Stimulated activated CD4-positive, alpha-beta T cell treated with anti-CD3 and anti-CD28 coated beads, Interleukin-4, amount 100 ng/mL, for 4 hours (primary cell): ENCODE measurements at places on chromosomes 4 and X.

DNA sequence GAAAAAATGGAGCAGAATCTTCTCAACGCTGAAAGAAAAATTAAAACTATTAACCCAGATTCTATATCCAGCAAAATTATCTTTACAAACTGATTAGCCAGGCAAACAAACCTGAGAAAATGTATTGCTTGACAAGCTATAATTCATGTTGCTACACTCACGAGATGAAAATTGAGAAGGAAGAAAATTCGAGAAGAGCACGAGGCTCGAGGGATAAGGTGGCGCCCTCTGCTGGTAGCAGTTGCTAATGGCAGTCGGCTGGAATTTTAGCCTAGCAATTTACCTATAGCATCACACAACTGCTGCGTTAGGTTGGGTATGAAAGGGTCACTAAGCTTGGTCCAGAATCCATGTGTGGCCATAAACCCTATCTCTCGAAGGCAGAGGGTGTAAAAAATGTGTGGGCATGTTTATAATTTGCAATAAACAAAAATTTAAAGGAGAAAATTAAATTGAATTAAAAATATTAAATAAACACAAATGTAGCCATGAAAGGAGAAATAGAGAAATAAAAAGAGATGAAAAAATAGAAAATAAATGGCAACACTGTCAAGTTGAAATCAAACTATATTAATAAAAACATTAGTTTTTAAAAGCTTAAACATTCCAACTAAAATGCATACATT is 126.6 kb downstream of the PPP4R3C start:
- DNase-seq = no peak

- DNase-seq = no peak
Observed at GRCh38 chr4:25441519-25442117, 64.6 kb downstream of the ANAPC4 start.

- no peak for DNase-seq
Observed at GRCh38 chrX:30657196-30658161, 4.3 kb downstream of the GK start.

DNA sequence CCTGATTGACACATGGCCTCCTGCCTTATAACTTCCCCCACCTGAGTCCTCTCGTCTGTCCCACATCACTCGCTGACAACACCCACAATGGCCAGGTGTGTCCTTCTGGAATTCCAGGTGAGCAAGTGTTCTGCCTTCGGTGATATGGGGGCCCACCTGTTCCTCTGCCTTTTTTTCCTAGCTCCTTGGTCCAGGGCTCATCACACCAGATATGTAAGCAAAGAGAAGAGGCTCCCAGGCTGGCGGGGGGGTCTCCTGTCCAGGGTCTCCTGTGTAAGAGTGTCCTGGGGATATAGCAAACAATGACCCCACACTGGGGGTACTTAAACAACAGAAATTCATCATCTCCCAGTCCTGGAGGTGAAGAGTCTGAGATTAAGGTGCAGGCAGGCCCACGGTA is 25.2 kb downstream of the P2RY8 start:
- DNase-seq = no peak

GRCh38 chrX:45422216-45422925 is 221.7 kb upstream of the DIPK2B start:
- no peak for DNase-seq

- DNase-seq = no peak
Observed at GRCh38 chrX:17038681-17039161, 92.3 kb downstream of the REPS2 start.

GRCh38 chrX:15908603-15909290 is 54.1 kb upstream of the AP1S2 start:
- DNase-seq = no peak

GRCh38 chr4:120691106-120691505 is 231.4 kb downstream of the PRDM5 start:
- DNase-seq = no peak

GRCh38 chr4:83013420-83013867 is 2.8 kb upstream of the LIN54 start:
- DNase-seq = no peak

- no peak for DNase-seq
Observed at GRCh38 chr4:42306221-42307109, 90.8 kb upstream of the SHISA3 start.

DNA sequence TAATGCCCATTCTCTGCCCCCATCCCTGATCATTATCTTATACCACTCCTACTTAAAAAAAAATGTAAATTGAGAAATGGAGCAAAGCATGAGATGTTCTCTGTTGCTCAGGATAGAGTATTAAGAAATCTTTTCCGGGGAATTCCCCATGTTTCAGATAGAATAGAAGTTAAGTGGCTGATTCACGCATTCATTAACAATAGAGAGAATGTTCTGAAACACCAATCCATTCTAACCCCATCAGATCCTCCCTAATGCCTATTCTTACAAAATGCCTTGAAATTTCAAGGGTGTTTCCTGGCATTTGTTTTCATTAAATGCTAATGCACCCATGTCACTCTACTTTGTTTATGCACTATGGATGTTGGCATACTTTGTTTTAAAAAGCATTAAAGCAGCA is 101.1 kb downstream of the AREG start:
- DNase-seq = no peak
